ENCODE measurements at places on chromosomes 4 and X.

DNA sequence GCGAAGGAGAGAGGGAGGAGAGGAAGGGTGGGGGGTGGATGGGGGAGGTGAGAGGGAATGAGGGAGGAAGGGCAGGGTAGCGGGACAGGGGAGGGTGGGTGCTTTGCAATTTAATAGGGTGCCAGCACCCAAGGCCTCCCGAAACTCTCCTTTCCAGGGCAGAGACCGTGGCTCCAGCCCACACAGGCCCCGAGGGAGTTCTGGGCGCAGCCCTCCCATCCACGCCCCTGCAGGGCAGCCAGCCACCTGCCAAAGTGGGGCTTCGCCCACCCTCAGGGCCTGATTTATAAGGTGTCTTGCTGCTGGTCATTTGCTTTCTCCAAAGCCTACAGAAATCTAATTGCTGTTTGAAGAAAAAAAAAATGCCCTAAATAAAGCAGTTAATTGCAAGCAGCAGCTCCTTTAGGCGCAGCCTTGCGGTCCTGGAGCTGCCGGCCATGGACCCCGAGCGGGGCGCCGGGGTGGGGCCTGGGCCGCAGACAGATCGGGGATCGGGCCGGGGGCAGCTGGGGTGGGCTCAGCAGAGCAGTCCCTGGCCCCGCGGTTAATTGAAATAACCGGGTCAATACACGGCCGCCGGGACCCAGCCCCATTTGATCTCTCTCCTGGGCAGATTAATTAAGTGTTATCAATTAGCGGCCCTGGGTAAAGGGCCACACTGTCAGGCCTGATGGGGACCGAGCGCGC is 106.0 kb upstream of the NKX1-1 start:
- no peak for DNase-seq

GRCh38 chr4:108185252-108185651 is 16.5 kb upstream of the LEF1 start:
- no peak for DNase-seq

DNA sequence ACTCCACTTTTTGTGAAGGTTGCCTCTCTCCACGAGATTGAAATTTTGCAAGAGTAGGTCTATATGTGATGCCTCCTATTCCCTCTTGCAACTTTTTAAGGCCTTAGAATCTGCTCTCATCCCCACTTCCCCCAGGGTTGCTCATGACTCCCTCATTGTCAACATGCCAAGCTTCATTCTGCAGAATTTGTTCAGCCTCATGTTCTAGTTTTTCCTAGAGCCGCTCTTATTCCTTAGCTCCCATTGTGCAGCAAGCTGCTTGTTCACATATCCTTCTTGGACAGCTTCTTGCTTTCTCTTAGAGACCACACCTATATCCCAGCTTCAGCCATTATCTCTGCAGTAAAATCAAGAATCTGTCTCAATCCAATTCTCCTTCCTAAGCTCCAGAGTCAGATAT is 82.4 kb downstream of the CNGA2 start:
- DNase-seq, result no peak

DNA sequence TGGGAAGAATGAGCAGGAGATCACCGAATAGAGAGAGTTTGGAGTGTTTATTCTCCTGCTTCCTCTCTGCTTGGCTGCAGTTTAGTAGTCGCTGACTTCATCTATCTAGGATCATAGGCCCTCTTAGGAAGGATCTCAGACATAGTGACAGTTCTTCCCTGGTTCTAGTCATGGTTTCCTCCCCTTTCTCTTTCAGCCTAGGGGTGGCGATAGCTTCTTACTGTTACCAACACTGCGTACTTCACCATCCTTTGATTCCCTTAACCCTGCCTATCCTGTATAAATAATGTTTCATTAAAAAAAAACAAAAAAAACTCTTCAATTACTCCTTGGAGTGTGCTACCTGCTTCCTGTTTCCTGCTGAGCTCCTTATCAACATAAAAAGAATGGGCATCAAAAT is 103.8 kb downstream of the DDX53 start:
- DNase-seq, result no peak

- no peak for DNase-seq
Observed at GRCh38 chr4:121457278-121457875, 76.6 kb upstream of the QRFPR start.

DNA sequence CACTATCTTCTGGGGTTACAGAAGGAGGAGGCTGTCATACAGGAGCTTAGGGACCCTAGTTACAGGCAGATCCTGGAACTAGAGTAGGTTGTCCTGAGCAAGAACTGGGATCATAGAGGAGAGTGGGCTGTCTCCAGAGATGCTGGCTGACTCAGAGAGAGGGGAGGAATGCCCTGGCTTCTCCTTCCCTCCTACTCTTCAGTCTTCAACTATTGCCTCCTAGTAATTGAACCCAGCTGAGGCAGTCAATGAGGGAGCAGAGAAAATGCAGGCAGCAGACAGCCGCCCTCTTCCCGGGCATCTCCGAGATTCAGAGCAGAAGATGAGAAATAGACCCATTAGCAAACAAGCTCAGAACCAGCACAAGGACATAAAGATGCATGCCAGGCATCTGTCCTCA is 118.3 kb upstream of the PDE5A start:
- no peak for DNase-seq

DNA sequence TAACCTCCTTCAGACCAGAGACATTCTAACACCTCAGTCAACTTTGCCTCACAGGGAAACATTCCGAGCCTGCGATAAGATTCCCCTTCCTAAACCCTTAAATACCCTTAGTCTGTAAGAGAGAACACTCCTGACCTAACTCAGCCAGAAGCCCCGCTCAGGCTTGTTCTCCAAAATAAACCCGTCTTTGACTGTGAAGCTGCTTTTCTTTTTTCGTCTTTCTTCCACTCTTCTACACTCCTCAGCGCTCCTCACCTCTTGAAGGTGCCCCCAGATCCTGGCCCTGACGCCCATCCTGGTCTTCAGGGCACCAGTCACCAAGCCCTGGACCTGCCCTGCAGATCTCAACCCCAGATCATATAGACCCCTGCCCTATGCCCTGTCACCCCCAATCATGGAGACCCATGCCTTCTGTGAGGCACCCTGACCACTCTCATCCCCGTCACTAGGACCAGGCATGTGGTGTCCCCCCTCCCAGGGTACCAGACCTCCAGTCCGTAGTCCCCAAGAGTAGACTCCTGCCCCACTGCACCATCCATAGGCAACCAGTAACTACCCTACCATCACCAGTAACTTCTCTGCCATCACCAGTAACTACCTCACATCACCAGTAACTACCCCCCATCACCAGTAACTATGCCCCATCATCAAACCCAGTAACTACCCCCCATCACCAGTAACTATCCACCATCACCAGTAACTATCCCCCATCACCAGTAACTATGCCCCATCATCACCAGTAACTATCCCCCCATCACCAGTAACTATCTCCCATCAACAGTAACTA is 3.5 kb downstream of the ASMTL start:
- DNase-seq, result no peak

- DNase-seq, result no peak
Observed at GRCh38 chr4:2353222-2354107, 65.0 kb downstream of the ZFYVE28 start.

- DNase-seq, result no peak
Observed at GRCh38 chr4:84971319-84971932, 4.9 kb upstream of the WDFY3 start.

DNA sequence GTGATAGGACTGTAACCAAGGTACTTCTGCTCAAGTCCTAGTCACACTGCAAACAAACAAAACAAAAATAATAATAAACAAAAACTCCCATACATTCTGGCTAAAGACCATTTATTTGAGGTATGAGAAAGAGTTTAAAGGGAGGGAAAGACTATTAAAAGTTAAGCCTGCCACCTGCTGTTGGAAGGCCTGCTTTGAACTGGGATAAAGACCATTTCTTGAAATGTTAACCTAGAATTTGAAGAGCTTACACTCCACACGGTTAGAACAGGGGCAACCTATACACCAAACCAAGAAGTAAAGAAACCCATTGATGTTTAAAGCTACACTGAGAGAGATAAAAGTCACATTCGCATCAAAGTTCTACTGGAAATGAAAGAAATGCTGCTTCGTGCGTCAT is 548.7 kb upstream of the DIPK2B start:
- no peak for DNase-seq

GRCh38 chrX:132716006-132716405 is 227.2 kb upstream of the MBNL3 start:
- no peak for DNase-seq

GRCh38 chr4:70842761-70843435 is 3.2 kb upstream of the GRSF1 start:
- no peak for DNase-seq
